ENCODE measurements at places on chromosomes 3 and 15.
A peak's percentile ranks its signal among the peaks of the same experiment; 100 is the strongest.

DNA sequence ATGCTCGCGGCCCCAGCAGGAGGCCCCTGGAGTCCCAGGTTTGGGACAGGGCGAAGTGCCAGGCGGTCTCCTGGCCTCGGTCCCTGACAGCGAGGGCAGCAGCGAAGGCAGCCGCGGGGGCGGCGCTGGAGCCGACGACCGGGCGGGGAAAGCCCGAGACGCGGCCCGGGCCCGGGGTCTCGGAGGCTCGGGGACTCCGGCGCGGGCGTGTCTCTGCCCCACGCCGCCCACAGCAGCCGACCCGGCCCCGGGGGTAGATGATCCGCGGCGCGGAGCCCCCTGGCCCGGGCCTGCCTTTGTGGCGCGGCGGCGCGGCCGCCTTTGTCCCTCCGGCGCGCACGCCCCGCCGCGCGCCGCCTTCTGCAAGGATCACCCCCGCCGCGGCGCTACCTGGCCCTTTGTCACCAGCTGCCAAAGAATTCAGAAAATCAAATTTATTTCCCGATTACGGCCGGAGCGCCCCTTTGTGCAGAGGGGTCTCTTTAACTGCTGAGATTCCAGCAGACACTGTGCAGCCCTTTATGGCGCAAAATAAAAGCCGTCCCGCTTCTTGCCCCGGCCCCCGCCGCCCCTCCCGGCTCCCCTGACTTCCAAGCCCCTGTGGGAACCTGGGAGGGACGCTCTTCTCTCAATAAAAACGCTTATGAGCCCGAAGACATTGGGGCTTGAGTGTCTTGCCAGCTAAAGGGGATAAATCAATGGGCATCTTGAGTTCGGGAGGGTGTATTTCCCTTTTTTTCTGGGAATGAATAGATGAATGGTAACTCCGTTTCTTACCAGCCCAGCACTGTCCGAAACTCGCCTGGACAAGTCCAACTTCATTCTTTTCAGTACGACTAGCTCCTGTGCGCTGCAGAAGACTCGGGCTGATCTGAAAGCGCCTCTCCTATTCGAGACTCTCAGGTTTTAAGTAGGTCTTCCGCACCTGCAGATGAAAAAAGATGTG is 68.4 kb downstream of the HES1 start:
- no peak for DNase-seq

DNA sequence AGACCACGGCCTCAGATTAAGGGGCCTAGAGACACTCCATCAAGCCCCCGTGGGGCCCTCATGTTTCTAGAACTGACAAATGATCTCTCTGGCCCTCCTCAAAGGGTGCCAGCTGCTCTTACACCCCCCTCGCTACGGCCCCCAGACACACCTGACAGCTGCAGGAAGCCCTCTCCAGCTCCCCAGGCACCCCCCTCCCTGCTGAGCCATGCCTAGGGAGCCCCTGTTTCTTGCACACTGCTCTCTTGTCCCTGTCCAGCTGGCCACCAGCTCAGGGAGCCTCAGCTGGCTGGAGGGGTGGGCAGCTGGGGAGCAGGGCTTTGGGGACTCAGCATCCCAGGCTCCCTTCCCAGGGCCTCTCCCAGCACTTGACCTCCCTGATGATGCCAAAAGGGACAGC is 14.8 kb downstream of the TNK2 start:
- DNase-seq: no peak

DNA sequence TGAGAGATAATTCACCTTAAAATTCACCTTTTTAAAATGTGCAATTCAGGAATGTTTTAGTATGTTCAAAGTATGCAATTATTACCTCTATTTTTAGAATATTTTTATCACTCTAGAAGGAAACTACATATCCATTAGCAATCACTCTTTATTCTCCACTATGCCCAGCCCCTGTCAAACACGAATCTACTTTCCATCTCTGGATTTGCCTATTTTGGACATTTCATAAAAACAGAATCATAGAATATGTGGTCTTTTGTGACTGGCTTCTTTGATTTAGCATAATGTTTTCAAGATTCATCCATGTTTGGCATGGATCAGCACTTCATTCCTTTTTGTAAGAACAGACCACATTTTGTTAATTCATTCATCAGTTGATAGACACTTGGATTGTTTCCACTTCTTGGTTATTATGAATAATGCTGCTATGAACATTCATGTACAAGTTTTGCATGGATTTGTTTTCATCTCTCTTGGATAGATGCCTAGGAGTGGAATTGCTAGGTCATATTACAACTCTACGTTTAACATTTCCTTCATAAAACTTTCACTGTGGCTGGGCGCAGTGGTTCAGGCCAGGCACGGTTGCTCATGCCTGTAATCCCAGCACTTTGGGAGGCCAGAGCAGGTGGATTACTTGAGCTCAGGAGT is 12.7 kb downstream of the HMCES start:
- no peak for DNase-seq

DNA sequence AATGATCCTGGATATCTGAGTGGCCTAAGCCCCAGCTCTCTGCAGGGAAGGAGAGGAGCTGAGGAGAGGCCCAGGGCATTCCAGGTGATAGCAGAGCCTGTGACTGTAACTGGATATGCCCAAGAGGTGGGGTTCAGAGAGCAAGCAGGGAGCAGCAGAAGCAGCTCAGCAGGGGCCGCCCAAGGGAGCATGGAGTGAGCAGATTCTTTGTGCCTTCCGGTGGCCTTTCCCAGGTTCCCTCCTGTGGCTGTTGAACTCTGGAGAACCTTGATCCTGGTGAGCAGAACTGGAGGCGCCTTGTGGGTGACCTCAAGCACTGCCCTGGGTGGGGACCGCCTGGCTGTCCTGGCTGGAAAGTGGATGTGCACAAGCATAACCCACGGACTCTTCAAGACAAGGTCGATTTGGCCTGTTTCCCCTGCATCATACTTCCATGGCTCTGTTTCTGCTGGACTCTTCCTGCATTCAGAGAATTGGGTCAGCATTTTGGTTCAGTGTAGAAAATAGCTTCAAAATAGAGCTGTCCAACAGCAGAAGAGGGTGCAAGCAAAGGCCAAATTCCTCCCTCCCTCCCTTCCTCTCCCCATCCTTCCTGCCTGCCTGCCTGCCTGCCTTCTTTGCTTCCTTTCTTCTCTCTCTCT is 76.1 kb downstream of the ARNT2 start:
- DNase-seq: no peak

GRCh38 chr15:29046977-29047376 is 161.2 kb downstream of the APBA2 start:
- DNase-seq: no peak

GRCh38 chr3:78972617-78973301 is 795.0 kb downstream of the ROBO1 start:
- DNase-seq: no peak

DNA sequence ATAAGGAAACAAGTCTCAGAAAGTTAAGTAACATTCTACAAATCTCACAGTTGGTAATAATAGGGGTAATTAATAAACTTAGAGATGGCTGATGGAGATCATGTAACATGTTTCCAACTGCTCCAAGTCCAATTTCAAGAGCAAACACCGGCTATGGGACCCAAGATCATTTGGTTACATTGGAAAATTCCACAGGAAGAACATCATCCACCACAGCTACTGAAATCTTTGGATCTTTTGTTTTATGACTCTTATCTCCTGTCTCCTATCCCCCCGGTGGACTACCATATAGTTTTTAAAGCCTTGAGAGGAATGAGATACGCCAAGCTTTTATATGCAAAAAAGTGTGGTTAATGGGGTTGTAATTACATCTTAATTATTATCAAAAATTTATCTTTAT is 216.1 kb downstream of the WNT5A start:
- DNase-seq: no peak

GRCh38 chr15:96349034-96349856 is 18.7 kb downstream of the NR2F2 start:
- no peak for DNase-seq

DNA sequence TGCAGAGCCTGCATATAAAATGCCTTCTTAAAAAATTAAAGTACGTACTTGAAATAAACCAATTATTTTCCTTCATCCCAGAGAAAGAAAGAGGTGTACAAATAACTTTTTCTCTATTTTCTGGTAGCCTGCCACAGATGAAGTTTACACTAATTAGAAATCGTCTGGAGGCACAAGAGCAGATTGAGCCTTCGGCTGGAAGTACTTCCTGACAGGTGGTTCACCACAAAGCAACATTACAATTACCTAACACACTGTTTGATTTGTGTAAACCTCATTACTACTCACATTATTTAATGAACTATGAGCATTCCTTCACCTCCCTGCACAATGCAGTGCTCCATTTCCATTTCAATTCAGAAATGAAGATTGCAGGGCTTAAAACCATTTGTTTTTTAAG is 856.1 kb downstream of the SI start:
- no peak for DNase-seq

DNA sequence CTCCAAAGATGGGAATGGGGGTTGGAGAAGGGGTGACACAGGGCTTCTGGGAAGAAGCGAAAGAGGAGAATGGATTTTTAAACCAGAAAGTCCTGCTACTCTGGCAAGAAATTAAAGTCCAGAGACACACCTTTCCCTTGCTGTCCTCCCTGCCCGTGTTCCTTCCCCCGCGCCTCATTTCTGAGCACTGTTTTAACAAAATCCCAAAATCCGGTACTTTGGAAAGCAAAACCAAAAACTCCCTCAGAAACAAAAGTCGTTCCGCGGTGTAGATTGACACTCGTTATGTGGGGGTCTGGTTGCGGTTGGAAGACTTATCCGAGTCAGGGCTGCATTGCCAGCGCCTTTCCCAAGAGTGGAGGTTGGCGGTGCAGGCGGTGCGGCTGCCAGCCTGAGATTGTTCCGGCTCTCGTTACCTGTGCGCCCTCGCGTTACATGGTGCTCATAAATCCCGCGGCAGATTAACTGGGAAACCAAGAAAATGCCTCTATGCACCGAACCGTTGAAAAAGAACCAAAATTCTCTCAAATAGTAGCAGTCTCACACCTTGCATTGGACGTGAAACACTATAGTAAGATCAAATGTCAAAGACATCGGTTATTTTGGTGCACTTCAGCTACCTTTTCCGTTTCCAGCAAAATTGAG is 217.7 kb downstream of the MEIS2 start:
- no peak for DNase-seq

DNA sequence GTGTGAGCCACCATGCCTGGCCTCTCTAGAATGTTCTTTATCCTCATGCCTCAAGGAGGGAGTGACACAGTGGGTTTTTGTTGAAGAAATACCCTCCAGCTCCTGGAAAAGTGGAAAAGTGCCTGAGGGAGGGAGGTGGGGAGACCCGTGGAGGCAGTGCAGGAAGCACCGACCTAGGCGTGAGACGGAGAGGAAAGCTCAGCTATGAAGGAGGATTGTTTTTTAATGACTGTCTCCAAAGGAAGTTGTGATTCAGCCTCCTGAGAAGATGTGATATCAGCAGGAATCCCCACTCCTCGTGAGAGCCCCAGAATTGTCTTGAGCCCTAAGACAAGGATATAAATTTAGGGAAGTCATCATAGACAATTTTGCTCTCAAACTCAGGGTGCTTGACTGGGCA is 21.7 kb downstream of the RPLP1 start:
- DNase-seq: peak; percentile 38

- peak; percentile 22 for DNase-seq
Measured at GRCh38 chr3:127719369-127719768, 46.6 kb downstream of the ABTB1 start.

DNA sequence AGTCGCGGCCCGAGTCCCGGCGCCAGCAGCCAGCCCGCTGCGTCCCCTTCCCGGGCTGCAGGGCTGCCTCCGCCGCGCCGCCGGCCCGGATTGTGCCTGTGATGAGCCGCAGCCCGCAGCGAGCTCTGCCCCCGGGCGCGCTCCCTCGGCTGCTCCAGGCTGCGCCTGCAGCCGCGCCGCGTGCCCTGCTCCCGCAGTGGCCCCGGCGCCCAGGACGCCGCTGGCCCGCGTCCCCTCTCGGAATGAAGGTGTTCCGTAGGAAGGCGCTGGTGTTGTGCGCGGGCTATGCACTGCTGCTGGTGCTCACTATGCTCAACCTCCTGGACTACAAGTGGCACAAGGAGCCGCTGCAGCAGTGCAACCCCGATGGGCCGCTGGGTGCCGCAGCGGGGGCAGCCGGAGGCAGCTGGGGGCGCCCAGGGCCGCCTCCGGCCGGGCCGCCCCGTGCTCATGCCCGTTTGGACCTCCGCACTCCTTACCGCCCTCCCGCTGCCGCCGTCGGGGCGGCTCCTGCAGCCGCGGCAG is 1.2 kb downstream of the CHST2 start:
- peak; percentile 76 for DNase-seq

DNA sequence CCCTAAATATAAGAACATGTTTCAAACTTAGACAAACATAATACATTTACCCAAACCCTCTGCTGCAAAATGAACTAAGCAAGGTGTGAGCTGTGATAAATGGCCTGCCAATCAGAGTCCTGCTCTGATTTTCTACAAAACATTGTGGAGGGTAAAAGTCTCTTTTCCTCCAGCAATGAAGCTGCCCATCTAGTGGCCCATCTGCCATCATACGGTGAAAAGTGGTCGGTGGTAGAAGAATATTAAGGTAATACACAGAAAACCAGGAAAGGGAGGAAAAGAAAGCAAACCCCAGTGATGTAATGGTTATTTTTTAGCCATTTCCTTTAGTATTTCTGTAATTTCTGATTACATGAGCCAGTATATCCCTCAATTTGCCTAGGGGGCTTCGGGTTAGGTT is 838.1 kb downstream of the TBL1XR1 start:
- DNase-seq: no peak

DNA sequence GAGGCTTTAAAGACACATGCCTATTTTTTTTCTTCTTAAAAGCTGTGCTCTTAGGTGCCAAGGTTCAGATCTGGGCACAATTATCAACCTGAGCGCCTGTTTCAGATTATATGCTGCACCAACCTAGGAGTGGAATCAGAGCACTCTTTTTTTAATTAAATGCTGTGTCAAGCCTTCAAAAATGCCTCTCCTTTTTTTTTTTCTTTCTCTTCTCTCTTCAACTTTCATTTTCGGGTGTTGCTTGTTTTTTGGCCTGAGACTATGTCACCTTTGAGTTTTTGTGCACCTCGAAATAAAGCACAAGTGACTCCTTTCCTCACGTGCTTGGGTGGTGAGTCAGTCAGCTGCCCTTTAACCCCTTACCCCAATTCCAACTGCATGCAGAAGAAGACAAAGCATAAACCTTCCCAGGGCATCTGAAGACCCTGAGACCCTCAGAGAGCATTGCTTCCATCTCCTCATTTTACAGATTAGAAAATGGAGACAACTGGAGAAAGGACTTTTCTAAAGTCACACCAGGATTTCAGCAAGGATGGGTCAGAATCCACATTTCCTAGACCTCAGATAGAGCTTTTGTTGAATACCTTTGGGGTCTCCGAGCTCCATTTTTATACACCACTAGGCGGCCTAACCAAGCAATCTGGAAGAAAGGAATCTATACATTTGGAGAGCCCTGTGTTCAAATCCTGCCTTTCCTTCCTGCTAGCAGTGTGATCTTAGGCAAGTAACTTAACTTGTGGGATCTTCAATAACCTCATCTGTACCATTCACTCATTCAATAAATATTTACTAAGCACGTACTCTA is 631 bp upstream of the PRICKLE2 start:
- no peak for DNase-seq

GRCh38 chr15:84983711-84984110 is 2.1 kb downstream of the PDE8A start:
- no peak for DNase-seq

DNA sequence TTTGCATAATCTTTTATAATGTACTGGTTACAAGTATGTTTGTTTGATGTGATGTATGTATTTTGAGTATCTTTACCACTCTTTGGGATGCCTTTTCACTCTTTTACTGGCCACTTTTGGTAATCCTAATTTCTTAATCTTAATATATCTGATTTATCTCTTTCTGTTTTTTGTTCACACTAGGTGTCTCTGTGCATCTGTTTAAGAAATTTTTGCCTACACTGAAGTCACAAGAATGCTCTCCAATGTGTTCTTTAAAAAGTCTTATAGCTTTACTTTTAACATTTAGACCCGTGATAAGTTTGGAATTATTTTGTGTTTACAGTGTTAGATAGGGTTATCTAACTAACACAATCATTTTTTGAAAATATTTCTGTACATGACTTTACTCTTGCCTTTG is 659.1 kb downstream of the SI start:
- DNase-seq: no peak
